Pulmonary artery endothelial cell (primary cell): ENCODE measurements at places on chromosomes 12 and 14.

GRCh38 chr12:102946042-102946441 lies 11.4 kb upstream of the ASCL1 start:
- DNase-seq = no peak

DNA sequence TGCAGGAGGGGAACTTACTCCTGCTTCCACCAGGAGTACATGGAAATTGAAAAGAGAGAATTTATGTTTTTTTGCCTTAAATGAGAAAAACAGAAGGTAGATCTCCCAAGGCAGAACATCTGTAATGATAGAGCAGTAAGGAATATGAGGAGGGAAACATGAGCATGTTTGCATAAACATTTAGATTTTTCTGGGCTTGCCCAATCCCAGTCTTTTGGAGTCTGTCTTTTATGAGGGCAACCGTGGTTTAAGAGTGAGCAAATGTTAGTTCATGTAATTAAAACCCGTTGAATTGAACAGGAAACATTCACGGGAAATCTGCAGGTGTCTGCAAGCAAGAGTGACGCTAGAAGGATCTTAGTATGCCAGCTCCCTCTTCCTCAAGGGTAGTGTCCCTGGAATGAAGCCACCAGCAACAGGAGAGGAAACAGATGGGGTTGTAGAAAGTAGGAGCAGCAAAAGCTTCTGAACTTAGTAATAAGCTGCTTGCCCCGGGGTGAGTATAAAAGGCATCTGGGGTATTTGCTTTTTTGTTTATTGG lies 79.3 kb downstream of the ARF6 start:
- peak; percentile 69 for DNase-seq

DNA sequence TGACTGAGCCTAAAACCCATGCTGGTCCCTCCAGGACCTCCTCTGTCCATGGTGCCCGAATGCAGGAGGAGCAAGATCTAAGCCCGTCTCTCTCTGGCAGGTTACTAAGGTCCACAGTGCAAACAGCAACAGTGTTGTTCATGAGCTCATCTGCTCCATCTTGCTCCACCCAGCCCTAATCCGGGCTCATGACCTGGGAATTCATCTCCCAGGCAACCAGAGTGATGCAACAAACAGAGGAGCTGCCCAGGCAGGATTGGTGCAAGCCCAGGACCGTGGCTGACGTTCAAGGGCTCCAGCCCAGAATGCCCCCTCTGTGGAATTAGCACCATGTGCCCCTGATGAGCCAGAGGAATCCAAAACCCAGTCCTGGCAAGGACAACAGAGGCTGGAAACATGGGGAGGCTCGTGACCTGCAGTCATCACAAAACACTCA lies 29.9 kb downstream of the HSPB8 start:
- no peak for DNase-seq

DNA sequence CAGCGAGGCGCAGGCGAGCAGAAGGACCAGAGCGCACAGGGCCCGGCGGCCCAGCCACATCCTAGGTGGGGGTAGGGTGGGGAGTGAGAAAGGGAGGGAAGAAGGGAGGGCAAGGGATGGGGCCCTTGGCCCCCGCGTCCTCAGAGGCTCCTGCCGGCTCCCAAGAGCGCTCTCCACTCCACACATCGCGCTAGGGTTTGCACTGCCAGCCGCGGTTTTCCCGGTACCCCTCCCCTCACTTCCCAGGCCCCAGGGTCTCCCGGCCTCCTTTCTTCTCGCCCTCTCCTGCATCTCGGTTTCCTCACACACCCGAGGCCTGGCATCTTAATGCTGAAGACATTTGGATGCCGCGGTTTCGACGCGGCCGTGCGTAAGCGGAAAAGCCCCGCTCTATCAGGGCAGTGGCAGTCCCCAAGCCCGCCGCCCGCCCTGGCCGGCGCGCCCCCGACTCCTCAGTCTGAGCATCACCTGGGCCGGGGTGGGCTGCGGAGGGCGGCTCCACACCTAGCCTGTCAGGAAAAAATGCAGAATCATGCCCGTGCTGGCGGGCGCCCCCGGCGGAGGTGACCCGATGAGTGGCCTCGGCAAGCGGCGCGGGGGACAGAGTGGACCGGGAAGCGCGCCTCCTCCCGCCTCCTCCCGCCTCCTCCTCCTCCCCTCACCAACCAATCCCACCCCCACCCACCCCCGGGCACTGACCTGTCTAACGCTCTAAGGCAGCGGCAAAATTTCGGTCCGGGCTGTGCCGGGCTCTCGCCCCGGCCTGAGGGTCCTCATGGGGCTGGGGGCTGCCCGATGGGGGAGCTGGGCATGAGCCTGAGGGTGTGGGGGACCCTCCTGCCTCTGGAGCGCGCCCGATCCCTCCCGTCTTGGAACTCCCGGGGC lies 686 bp downstream of the B4GALNT1 start:
- no peak for DNase-seq

- no peak for DNase-seq
Observed at GRCh38 chr12:5022465-5023061, 21.1 kb upstream of the KCNA5 start.

- no peak for DNase-seq
Observed at GRCh38 chr14:23444314-23444713, 8.9 kb upstream of the MYH7 start.
